Fibroblast of lung (primary cell): ENCODE measurements at places on chromosomes 1 and 21. TPM values are rescaled to one million over a fixed set of nuclear protein-coding genes. Genes with fewer than 3 reads are reported as not detected.

DNA sequence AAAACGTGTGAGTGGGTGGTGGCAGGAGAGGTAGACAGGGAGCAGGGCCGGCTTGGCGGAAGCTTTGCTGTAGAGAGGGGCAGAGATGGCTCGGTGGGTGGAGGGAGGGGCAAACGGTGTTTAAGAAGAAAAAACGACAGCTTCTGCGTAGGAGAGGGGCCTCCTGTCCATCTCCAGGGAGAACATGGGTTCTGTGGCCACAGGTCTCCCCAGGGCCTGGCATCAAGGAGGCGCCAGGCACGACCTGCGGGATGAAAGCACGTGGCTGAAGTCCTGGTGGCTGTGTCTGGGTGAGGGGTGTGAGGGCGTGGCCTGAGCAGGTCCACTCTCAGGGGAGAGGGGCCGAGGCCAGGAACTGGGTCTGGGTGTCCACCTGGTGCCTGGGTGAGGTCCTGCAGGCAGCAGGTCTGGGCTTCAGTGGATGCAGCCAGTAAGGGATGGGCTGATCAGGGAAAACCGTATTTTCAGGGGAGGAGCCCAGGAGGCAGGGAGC is 940 bp upstream of the PRKCZ start:
- DNase-seq: no peak

OR14I1 gene
- not detected in 2 replicates for total RNA-seq

TNFAIP8L2 gene
- not detected in 2 replicates for total RNA-seq

- no peak for DNase-seq
Measured at GRCh38 chr1:2988256-2988655, 33.0 kb upstream of the ACTRT2 start.

DNA sequence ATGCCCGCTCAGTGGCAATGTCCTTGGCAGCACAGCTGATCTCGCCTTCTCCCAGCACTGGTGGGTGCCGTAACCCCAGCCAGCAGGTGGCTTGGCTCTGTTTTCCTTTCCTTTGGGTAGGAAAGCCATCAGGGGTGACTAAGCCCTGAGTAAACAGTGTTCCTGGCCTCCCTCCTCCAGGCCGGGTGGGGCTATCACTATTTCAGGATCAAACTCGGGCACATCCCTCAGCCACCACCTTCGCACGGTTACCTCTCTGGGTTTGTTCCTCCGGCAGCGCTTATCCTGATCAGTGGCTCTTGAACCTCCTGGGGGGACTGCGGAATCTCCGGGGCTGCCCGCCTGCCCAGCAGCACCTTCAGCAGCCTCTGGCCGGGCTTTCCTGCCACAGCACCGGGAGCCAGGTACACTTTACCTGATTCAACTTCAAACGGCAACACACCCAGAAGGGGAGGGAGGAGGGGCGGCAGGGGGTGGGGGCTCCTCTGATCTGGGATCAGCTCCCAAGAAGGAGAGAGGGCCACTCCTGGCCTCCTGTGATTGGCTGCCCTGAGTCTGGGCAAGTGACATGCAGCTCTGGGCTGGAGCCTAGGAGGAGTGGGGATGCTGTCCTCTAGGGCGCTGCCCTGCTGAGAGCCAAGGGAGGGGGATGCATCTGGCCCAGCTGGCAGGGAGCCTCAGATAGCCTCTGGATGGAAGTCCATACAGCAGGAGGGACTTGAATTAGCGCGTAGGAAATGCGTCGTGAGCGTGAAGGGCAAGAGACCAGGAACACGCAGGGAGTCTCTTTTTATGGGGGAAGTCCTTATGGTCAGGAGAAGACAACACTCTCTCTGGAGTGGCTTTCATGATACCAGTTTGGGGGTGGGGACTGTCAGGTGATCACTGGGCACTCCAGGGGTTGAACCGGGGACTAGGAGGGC is at the start of gene ASCL5:
Gene ASCL5 (minus strand): TSS at position 353 of the 923 bp plus-strand sequence. CDS start 11,812 bp downstream, outside the sequence.
- peak; percentile 34 for DNase-seq

MRPS6 gene
- 19.3 and 20.0 TPM in 2 replicates for total RNA-seq

AMY2A gene
- total RNA-seq: not detected in 2 replicates

USP16 gene
- total RNA-seq: 32.2 and 32.6 TPM in 2 replicates

DNA sequence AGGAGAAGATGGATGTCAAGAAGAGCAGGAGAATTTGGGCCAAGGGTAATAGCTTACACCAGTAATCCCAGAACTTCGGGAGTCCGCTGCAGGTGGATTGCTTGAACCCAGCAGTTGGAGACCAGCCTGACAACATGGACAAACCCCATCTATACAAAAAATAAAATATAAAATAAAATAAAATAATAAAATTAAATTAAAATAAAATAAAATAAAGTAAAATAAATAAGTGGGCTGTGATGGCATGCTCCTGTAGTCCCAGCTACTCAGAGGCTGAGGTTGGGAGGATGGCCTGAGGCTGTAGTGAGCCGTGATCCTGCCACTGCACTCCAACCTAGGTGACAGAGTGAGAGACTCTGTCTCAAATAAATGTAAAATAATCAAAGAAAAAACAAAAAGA is 1946.7 kb downstream of the MRPL39 start:
- DNase-seq: no peak

- no peak for DNase-seq
Measured at GRCh38 chr1:93990010-93990409, 80.8 kb upstream of the GCLM start.

- peak; percentile 58 for DNase-seq
Measured at GRCh38 chr1:26768755-26769154, 19.0 kb upstream of the PIGV start.

KRTAP8-1 gene
- not detected in 2 replicates for total RNA-seq

- no peak for DNase-seq
Measured at GRCh38 chr1:7315316-7315715, 455.8 kb upstream of the VAMP3 start.

CLDN8 gene
- total RNA-seq: not detected in 2 replicates

- peak; percentile 71 for DNase-seq
Measured at GRCh38 chr1:241813768-241814320, 34.2 kb upstream of the EXO1 start.

RGS1 gene
- total RNA-seq: under 0.01 and 0.50 TPM in 2 replicates

DNA sequence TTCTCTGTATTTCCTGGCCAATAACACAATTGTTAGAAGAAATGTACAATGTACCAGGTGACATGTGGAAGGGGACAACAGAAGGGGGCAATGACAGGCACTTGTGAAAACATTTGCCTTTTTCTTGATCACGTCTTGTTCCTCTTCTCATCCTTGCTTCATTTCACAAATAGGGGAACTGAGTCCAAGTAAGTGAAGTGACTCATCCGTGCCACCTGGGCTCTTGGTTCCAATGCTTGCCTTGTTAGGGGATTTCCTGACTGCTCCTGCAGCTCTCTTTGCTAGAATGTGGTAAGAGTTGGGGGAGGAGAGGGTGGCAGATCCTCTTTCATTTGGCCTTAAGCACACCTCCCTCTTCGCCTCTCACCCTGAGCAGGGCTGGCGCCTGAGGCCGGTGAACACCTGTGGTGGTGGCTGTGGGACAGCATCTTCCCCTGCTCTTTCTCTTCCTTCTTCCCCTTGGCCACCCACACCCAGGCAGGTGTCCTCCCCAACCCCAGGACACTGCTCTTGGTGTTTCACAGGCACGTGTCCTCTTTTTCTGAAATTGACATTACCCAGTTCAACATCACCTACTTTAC is 2.2 kb upstream of the RHEX start:
- DNase-seq: peak; percentile 18

- DNase-seq: peak; percentile 38
Measured at GRCh38 chr1:66300972-66301451, 232.9 kb upstream of the SGIP1 start.
